NCI-H2171 treated with DMSO at 0.1 percent for 48 hours (cell line): ENCODE measurements at places on chromosomes 1 and 21.

- DNase-seq: no peak
Measured at GRCh38 chr21:35984654-35985361, 75.5 kb downstream of the SETD4 start.

GRCh38 chr1:55478742-55479141 lies 263.6 kb upstream of the USP24 start:
- DNase-seq: peak; percentile 72

GRCh38 chr1:161158316-161159010 lies 837 bp upstream of the USP21 start:
- DNase-seq: no peak

GRCh38 chr1:145999321-146000024 lies 3.1 kb upstream of the TXNIP start:
- DNase-seq: peak; percentile 41

DNA sequence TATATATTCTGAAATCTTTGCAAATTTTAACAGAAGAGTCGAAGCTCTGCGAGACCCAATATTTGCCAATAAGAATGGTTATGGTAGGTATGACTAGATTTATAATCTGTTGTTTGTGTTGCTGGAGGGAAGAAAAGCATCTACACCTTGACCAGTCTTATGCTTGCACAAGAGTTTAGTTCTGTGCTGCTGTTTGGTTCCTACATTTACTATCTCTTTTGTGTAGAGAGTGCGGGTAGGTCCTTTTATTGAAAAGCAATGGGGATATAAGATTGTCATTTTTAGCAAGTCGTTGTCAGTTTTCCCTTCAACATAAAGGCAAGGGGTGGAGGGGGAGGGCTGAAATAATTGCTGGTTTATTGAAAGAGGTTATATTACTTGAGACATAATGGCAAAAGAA lies 396 bp downstream of the ELAVL4 start:
- peak; percentile 56 for DNase-seq

DNA sequence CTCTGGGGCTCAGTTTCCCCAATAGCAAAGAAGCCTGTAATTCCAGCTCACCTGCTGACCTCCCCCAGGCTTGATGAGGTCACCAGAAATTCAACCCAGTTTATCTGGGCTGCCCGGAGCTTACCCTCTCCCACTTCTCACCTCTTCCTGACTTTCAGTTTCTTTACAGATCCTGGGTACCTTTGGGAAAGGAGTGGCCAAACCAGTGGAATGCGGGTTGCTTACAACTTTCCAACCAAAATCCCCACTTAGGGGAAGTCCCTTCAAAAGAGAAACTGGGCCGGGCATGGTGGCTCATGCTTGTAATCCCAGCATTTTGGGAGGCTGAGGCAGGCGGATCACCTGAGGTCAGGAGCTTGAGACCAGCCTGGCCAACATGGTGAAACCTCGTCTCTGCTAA lies 5.9 kb upstream of the MARCKSL1 start:
- no peak for DNase-seq

DNA sequence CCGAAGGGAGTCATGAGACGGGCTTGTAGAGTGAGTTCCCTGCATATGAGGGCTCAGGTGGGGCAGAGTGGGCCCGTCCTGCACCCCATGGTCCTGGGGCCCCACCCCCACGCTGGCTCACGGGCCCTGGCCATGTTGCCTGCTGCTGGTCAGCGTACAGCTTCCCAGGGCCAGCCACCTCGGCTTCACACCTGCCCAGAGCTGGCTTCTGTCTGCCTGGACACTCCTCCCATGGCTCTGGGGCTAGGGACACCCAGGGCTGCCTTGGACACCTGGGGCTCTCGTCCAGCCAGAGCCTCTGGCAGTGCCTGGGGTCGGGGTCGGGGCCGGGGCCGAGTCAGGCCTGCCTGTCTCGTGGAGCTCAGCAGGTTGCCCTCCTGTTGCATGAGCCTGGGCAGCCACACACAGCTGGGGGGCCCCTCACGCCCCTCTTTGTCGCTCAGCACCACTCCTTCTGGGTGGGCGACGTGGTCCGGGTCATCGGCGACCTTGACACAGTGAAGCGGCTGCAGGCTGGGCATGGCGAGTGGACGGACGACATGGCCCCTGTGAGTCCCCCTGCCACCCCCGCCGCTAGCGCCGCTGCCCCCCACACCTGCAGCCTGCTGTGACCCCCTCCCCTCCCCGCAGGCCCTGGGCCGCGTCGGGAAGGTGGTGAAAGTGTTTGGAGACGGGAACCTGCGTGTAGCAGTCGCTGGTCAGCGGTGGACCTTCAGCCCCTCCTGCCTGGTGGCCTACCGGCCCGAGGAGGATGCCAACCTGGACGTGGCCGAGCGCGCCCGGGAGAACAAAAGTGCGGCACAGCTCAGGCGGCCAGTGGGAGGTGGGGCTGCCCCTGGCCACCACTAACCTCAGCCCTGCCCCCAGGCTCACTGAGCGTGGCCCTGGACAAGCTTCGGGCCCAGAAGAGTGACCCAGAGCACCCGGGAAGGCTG lies 5.5 kb upstream of the MMP23B start:
- no peak for DNase-seq

- DNase-seq: no peak
Measured at GRCh38 chr1:154497026-154497806, 4.8 kb upstream of the TDRD10 start.

GRCh38 chr1:67561704-67562113 lies 123.3 kb upstream of the GADD45A start:
- DNase-seq: peak; percentile 90

DNA sequence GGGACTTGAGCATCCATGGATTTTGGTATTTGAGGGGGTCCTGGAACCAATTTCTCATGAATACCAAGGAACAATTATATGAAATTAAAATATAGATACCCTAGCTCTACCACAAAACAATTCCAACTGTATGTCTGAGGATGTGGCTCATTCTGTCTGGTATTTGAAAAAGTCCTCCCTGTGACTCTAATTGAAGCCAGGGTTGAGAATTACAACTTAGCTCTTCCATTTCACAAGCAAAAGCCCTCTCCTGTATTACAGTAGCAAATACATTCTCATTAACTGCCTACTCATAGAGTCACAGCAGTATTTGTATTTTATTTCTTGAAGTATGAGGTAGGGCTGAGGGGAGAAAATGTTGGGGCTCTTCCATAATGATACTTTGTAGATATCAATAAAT lies 187.8 kb upstream of the OLFM3 start:
- DNase-seq: no peak

- DNase-seq: no peak
Measured at GRCh38 chr1:232207073-232207866, 422.7 kb downstream of the SIPA1L2 start.

DNA sequence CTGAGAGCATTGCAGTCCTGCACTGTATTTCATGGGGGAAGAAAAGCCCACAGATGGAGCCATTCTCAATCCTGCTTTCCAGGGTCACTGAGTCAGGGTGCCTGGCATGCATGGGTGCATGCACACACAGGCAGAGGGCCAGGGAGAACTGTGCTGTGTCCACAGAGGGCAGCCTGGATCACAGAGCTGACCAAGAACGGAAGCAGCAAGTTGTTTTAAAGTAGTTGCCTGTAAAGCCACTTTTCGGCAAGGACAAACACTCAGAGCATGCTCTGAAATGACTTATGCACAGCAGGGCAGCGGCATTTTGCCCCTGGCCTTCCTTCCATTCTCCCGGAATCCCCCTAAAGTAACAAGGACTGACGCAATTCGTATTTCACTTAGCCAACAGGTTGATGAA lies 3.6 kb downstream of the ERG start:
- no peak for DNase-seq

DNA sequence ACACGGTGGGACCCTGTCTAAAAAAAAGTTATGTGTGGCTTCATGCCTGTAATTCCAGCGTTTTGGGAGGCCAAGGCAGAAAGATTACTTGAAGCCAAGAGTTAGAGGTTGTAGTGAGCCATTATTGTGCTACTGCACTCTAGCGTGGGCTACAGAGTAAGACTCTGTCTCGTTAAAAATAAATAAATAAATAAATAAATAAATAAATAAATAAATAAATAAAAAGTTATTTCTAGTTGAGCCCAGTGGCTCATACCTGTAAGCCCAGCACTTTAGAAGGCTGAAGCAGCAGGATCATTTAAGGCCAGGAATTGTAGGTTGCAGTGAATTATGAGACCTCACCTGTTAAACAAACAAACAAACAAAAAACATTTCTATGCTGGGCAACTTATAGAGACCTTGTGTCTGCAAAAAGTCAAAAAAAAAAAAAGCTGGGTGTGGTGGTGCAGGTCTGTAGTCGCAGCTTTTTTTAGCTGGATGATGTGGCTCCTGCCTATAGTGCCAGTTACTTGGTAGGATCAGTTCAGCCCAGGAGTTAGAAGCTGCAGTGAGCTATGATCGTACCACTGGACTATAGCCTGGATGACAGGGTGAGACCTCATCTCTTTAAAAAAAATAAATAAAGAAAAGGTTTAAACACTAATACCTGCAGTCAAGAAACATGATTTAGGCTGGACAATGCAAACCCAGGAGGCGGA lies 25.6 kb downstream of the GON4L start:
- DNase-seq: no peak

GRCh38 chr1:5976726-5977493 lies 15.3 kb downstream of the NPHP4 start:
- no peak for DNase-seq

DNA sequence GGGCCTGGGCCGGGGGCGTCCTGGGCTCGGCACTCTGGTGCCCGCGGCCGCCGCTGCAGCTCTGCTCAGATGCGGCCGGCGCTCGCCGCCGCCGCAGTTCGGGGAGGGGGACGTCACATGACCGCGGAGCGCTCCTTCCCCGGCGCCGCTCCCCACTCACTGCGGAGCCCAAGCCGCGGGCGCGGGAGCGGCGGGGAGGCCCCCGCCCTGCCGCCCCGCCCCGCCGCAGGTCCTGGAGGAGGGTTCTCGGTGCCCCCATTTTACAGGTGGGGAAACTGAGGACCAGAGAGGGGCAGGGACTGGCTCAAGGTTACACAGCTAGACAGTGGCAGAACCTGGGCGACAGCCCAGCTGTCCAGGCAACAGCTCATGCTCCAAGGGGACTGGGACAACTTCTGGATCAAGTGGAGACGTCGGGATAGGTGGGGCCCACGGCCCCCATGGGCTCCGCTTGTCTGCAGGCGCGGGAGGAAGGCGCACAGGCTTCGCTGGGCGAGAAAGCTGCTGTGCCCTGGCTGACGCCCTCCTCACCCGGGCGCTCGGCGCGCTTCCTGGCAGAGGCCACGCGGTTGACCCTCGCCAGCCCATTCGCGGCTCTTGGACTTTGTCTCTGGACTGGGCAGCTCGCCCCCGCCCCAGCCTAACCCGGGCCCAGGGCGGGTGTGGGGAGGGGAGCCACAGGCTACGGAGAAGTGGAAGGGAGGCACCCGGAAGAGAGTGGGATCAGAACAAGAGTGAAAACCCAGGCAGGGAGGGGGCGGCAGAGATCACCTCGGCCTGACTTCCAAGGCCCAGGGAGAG lies at the start of gene RAP1GAP:
Gene RAP1GAP (minus strand): TSS at position 100 of the 801 bp plus-strand sequence. CDS start 49,325 bp downstream, outside the sequence.
- peak; percentile 42 for DNase-seq

DNA sequence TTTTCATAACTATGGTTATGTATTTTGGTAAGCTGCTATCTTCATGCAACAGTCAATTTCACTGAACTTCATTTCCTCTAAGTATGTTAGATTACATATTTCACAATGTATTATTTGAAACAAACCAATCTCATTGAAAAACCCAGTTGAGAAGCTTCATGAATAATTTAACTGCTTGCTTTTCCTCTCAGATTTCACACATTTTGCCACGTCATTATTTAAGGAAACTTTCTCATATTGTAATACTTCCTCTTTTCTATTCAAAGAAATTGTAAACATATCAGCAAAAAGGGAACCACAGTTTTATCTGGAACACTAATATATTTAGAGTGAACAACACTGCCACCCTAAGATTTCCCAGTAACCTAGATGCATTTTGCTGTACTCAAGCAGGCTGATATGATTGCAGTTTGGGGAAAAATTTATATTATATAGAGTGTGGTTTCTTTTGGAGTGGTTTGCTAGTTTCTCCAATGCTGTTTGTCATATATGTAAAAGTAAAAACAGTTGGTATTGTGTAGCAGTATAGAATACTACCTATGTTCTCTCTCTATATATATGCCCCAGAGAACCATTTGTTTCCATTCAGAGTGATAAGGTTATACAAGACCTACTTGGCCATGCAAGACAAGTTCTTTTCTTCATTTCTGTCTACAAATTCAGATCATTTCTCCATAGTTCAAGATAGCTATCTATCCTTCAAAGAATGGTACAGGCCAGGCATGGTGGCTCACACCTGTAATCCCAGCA lies 28.4 kb upstream of the AHCTF1 start:
- DNase-seq: no peak

- no peak for DNase-seq
Measured at GRCh38 chr1:21114431-21114830, 62.3 kb downstream of the EIF4G3 start.

- no peak for DNase-seq
Measured at GRCh38 chr21:36478941-36479340, 981 bp downstream of the CLDN14 start.

GRCh38 chr1:233242827-233243483 lies 52.6 kb downstream of the PCNX2 start:
- DNase-seq: no peak

- DNase-seq: peak; percentile 48
Measured at GRCh38 chr1:30744060-30744756, 13.4 kb downstream of the LAPTM5 start.

DNA sequence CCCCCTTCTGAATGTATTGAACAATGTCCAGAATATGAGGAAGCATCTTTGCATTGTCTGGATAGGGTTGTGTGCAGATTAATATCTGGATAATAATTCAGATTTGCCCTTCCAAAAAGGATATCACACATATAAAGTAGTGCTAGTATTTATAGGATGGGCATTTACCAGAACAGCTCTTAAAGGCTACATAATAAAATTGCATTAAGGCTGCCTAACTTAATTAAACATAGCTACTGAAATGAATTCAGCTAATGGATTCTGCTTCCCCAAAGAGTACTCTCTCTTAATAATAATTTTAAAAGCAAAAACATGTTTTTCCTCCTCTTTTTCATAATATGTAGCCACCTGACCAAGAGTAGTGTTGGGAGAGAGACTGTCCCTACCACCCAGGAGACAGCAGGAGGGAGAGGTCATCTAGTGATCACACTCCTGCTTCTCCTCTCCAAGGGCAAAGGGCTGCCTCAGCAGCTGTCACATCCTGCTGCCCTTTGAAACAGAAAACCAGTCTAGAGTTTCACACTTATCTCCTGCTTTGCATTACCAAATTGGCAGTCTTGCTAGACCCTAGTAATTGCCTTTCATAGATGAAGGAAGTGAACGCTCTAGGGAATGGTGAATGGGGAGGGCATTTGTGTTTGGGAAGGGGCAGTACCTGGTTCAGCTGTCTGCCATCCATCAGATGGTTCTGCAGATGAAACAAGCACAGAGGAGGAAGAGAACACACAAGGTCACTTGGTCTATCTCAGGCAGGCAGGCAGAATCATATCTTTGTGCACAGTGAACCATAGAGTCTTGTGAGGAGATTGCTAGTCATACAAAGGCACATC lies 29.3 kb upstream of the DDAH1 start:
- DNase-seq: peak; percentile 42

- DNase-seq: no peak
Measured at GRCh38 chr21:44778499-44778911, 23.1 kb downstream of the UBE2G2 start.

DNA sequence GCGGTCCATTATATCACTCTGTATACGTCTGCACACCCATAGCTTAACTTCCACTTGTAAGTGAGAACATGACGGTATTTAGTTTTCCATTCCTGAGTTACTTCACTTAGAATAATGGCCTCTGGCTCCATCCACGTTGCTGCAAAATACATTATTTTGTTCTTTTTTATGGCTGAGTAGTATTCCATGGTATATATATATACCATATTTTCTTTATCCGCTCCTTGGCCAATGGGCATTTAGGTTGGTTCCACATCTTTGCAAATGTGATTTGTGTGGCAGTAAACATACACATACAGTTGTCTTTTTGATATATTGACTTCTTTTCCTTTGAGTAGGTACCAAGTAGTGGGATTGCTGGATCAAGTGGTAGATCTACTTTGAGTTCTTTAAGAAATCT lies 245.1 kb downstream of the NFIA start:
- DNase-seq: no peak
